Effector memory CD8-positive, alpha-beta T cell (primary cell): ENCODE measurements at places on chromosomes 12 and 14.
A peak's percentile ranks its signal among the peaks of the same experiment; 100 is the strongest.

GRCh38 chr14:27389402-27389801 is 791.6 kb upstream of the NOVA1 start:
- no peaks in the 10 kb centered on the region for H3K27me3 ChIP-seq
- no peak overlapping the region for H3K4me3 ChIP-seq
- no peaks in the 10 kb centered on the region for H3K4me1 ChIP-seq

GRCh38 chr12:104458694-104459367 is 2.1 kb downstream of the CHST11 start:
- DNase-seq = no peak
- H3K27me3 ChIP-seq = no peaks in the 10 kb centered on the region
- H3K36me3 ChIP-seq = peaks cover 38% of the 10 kb centered on the region
- H3K4me3 ChIP-seq = peak overlapping the region; percentile 100
- H3K27ac ChIP-seq = peak overlapping the region; percentile 91

- no peak overlapping the region for H3K4me3 ChIP-seq
- no peak for DNase-seq
- H3K4me1 ChIP-seq = peaks cover 23% of the 10 kb centered on the region
- peaks cover 11% of the 10 kb centered on the region for H3K36me3 ChIP-seq
- peak overlapping the region; percentile 71 for H3K27ac ChIP-seq
Observed at GRCh38 chr12:109595321-109595902, 21.8 kb downstream of the MVK start.

DNA sequence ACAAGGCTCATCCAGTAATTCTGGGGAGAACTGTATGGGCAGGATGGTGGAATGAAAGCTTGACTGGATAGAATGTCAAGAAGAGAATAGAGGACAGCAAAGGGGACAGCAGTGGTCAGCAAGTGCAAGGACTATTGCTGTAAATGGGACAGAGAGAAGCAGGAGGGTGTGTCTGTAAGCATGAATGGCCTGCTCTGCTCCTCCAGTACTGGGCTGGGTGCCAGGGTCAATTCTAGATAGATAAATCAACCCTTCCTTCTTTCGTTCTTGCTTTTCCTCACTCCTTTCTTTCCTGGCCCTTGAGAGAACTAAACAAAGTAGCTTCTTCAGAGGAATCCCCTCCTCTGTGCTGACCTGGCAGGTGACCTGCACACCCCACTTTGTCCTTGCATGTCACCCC is 1019.2 kb downstream of the BCL11B start:
- H3K36me3 ChIP-seq = no peaks in the 10 kb centered on the region
- no peak overlapping the region for H3K4me3 ChIP-seq
- H3K27me3 ChIP-seq = no peaks in the 10 kb centered on the region
- no peak for DNase-seq
- peak overlapping the region; percentile 66 for H3K27ac ChIP-seq

DNA sequence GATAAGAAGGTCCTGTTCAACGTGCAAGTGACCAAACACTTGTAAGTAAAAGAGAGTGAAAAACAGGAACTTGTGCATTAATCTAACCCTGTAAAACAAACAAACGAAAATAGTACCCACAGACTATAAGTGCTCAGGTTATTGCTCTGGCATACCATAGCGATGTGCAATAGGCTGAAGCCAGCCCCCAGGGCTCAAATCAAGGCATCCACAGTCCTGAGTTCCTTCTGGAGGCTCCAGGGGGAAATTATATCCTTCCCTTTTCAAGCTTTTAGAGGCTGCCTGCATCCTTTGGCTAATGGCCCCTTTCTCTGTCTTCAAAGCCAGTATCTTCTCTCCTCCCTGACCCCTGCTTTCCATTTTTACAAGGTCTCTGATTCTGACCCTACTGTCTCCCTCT is 8.1 kb upstream of the CMAS start:
- no peak for DNase-seq
- H3K27me3 ChIP-seq = peaks cover 15% of the 10 kb centered on the region
- H3K4me1 ChIP-seq = no peaks in the 10 kb centered on the region
- H3K36me3 ChIP-seq = no peaks in the 10 kb centered on the region

DNA sequence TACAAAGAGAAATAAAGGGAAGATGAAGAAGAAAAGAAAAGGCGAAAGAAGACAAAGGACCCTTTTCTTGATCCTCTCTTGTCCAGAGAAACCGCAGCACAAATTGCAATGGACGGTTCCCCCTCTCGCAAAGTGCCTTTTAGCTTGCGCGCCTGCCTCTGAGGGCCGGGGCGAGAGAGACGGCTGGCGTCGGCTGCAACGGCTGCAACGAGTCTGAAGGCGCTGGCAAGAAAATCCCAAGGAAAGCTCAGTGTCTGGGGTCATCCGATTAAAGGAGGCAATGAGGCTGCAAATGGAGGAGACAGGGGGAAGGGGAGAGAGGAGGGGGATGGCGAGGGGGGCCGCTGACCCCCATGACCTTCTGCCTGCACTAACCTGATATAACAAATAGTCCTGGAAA is 671.5 kb downstream of the MED13L start:
- H3K4me1 ChIP-seq = no peaks in the 10 kb centered on the region
- H3K36me3 ChIP-seq = no peaks in the 10 kb centered on the region
- no peak overlapping the region for H3K4me3 ChIP-seq
- no peaks in the 10 kb centered on the region for H3K27me3 ChIP-seq
- no peak for DNase-seq

DNA sequence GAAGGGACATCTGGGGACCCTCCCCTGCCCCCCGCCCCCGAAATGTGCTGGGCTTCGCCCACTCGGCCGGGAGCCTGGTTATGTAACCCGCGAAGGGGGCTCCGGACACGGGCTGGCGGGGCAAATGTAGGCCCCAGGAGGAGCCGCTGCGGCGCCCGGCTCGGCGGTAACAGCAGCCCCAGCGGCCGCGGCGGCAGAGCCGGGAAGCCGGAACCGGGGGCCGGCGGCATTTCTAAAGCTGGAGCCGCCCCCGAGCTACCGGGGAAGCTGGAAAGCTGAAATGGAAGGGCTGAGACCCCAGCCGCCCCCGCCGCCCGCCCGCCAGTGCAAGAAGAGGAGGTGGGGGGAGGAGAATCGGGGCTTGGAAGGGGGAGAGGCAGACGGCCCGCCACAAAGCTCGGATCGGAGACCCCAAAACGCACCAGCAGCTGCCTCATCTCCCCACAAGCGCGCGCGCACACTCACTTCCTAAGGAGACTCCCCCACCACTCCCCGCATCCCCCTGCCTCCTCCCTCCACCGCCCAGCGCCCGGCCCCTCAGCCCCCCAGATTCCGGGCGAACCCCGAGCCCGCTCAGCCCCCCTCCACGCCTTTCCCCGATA is 1.5 kb downstream of the KDM2B start:
- H3K27me3 ChIP-seq = no peaks in the 10 kb centered on the region
- peak overlapping the region; percentile 99 for H3K27ac ChIP-seq
- peak overlapping the region; percentile 95 for H3K4me3 ChIP-seq
- peaks cover 30% of the 10 kb centered on the region for H3K4me1 ChIP-seq
- H3K36me3 ChIP-seq = peaks cover 27% of the 10 kb centered on the region

DNA sequence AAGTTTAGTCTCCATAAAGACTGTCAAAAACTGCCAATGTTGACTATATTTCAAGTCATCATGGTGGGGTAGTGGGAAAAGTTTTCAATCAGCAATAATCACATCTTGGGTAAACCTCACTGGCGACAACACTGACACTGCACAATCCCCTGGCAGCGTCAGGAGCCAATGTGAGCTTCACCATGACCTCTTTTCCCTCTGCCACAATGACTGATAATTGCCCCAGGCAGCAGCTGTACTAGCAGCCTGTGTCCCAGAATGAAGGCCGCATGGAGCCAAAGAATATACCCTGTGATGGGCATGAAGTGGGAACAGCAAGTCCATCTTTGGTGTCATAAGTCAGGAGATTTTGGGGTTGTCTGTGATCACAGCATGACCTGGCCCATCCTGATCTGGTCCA is 5.3 kb downstream of the MMAB start:
- H3K27ac ChIP-seq = no peak overlapping the region
- no peak for DNase-seq
- no peaks in the 10 kb centered on the region for H3K27me3 ChIP-seq
- peaks cover 18% of the 10 kb centered on the region for H3K36me3 ChIP-seq
- H3K4me3 ChIP-seq = no peak overlapping the region

DNA sequence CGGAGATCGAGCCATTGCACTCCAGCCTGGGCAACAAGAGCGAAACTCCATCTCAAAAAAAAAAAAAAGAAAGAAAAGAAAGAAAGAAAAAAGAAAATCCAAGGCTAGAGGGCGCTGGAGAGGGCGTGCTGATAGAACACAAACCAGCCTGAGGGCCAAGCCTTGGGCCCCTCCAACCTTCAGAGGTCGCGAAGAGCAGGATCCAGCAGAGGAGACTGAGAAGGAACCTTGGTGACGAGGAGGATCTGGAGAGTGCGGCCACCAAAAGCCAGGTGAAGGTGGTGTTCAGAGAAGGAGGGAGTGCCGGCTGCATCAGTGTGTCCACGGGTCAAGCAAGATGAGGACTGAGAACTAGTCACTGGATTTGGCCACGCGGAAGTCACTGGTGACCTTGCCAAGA is 4.1 kb upstream of the DYNC1H1 start:
- peak; percentile 37 for DNase-seq
- H3K36me3 ChIP-seq = peaks cover 4% of the 10 kb centered on the region
- H3K4me3 ChIP-seq = peak overlapping the region; percentile 47
- H3K27ac ChIP-seq = no peak overlapping the region
- H3K27me3 ChIP-seq = no peaks in the 10 kb centered on the region

- peaks cover 3% of the 10 kb centered on the region for H3K27me3 ChIP-seq
- H3K36me3 ChIP-seq = peaks cover 4% of the 10 kb centered on the region
- no peak overlapping the region for H3K4me3 ChIP-seq
- DNase-seq = no peak
- H3K27ac ChIP-seq = no peak overlapping the region
Observed at GRCh38 chr12:8911606-8912268, 2.6 kb upstream of the PHC1 start.

DNA sequence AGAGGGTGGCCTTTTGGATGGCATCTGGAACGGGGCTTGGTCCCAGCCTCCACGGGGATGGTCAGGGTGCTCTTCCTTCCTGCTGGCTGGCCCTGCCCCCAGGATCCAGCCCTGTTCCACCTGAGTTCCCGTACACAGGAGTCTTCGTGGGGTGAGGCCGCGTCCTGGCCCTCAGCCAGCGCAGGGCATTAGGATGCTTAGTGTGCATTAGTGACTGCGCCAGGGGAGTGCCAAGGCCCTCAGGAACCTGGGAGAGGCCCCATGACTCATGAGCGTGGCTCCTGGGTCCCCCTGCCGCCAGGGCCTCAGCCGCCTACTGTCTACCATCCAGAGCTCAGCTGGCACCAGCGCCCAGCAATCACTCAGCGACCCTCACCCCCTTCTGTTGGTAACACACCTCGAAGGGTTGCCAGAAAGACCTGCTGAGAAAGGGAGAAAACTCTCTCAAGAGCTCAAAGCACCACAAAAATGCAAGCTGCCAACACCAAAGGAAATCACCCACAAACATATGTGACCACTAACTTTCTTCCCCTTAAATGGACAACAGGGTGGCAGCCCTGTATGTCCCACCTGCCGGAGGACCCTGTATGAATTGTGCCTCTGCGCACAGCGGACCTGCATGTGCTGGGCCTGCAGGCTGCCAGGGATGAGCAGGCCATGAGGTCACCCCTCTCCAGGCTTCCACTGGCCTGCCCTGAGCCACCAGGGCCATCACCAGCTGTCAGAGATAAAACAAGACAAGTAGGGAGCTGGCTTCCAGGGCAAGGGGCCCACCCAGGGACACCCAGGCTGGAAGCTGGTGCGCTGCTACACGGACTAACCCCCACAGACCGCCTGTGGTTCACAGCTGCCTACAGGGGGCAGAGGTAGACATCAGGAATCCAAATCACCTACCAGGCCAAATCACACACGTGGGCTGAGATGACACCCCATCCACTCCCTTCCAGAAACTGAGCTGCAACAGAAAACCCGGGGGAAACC is 28.7 kb downstream of the CCDC85C start:
- H3K4me1 ChIP-seq = peaks cover 13% of the 10 kb centered on the region
- no peak overlapping the region for H3K27ac ChIP-seq
- H3K4me3 ChIP-seq = no peak overlapping the region
- no peak for DNase-seq

- no peaks in the 10 kb centered on the region for H3K36me3 ChIP-seq
- no peak overlapping the region for H3K4me3 ChIP-seq
- H3K27me3 ChIP-seq = no peaks in the 10 kb centered on the region
- H3K4me1 ChIP-seq = no peaks in the 10 kb centered on the region
- no peak overlapping the region for H3K27ac ChIP-seq
Observed at GRCh38 chr14:68337279-68337678, 455.6 kb downstream of the ZFP36L1 start.

- no peak overlapping the region for H3K4me3 ChIP-seq
- peak overlapping the region; percentile 84 for H3K27ac ChIP-seq
- H3K36me3 ChIP-seq = peaks cover 60% of the 10 kb centered on the region
- DNase-seq = no peak
- H3K27me3 ChIP-seq = no peaks in the 10 kb centered on the region
- peaks cover 32% of the 10 kb centered on the region for H3K4me1 ChIP-seq
Observed at GRCh38 chr12:57723630-57723962, 14.9 kb downstream of the AGAP2 start.

DNA sequence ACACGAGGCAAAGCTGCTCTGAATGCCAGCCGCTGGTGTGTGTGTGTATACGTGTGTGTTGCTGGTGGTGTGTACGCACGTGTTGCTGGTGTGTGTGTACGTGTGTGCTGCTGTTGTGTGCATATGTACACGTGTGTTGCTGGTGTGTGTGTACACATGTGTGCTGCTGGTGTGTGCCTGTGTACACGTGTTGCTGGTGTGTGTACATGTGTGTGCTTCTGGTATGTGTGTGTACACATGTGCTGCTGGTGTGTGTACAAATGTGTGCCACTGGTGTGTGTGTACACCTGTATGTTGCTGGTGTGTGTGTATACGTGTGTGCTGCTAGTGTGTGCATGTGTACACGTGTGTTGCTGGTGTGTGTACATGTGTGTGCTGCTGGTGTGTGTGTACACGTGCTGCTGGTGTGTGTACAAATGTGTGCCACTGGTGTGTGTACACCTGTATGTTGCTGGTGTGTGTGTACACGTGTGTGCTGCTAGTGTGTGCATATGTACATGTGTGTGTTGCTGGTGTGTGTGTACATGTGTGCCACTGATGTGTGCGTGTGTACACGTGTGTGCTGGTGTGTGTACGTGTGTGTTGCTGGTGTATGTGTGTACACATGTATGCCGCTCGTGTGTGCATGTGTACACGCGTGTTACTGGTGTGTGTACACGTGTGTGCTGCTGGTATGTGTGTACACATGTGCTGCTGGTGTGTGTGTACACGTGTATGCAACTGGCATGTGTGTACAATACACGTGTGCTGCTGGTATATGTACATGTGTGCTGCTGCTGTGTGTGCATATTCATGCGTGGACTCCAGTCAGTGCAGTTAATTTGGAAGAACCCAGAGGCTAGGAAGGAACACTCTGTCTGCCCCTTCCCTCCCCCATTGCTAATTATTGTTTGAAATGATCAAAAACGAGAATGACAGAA is 47.2 kb downstream of the CACNA2D4 start:
- H3K4me1 ChIP-seq = no peaks in the 10 kb centered on the region
- peak overlapping the region; percentile 35 for H3K27ac ChIP-seq
- H3K27me3 ChIP-seq = peaks cover 43% of the 10 kb centered on the region
- H3K4me3 ChIP-seq = no peak overlapping the region
- H3K36me3 ChIP-seq = no peaks in the 10 kb centered on the region

GRCh38 chr12:22722081-22722480 is 97.1 kb downstream of the ETNK1 start:
- peaks cover 51% of the 10 kb centered on the region for H3K27me3 ChIP-seq
- no peak overlapping the region for H3K4me3 ChIP-seq
- H3K27ac ChIP-seq = no peak overlapping the region
- no peaks in the 10 kb centered on the region for H3K4me1 ChIP-seq
